Activated naive CD4-positive, alpha-beta T cell treated with anti-CD3 and anti-CD28 coated beads, Interleukin-2, amount 50 U/mL, for 72 hours (primary cell): ENCODE measurements at places on chromosomes 6 and 20. TPM values are rescaled to one million over a fixed set of nuclear protein-coding genes. Genes with fewer than 3 reads are reported as not detected.

DNA sequence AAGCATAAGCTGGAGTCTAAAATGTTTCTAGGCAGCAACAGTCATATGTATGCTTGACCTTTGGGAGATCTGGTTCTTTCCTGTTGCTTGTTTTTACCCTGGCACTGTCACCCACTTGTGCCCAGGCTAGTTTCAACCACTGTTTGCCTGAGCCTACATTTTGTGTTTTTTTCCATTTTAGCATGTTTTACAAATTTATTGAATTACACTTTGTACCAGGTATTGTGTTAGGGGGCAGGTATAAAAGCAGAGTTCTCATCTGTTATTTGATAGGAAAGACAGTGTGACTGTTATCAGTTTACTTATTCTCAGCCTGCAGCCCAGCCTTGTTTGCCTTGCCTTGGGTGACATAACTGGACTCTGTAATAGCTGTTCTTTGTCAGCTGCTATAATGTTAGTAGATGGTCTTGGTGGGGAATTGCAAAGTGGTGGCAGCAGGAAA is 147.0 kb downstream of the CDKAL1 start:
- DNase-seq, result no peak

- DNase-seq, result no peak
Measured at GRCh38 chr6:36946526-36946925, 8.0 kb upstream of the PI16 start.

Gene PEX6
- total RNA-seq, result 13.8 TPM

GRCh38 chr6:56349194-56349593 is 101.8 kb upstream of the COL21A1 start:
- no peak for DNase-seq

- DNase-seq, result no peak
Measured at GRCh38 chr6:36633915-36634314, 39.8 kb downstream of the SRSF3 start.

- DNase-seq, result no peak
Measured at GRCh38 chr6:167130008-167130677, 7.2 kb downstream of the CCR6 start.

Gene WFDC5
- not detected for total RNA-seq

DNA sequence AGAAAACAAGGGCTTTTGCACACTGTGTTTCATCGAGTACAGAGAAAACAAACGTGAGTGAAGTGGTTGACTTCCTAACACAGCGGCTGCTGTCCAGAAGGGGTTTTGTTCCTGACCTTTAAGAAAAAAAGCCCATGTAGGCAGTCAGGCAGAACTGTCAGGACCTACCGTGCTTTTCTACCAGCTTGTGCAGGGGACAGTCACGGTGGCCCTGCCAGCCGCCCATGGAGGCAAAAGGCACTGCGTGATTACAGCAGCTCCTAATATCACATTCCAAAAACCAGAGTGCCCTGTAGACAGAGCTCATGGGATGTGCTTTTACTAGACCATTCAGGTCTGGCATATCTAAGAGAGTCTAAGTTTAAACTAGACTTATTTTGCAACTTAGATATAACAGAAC is 12.2 kb downstream of the TNFAIP3 start:
- no peak for DNase-seq

Gene ACSS1
- 11.3 TPM for total RNA-seq

DNA sequence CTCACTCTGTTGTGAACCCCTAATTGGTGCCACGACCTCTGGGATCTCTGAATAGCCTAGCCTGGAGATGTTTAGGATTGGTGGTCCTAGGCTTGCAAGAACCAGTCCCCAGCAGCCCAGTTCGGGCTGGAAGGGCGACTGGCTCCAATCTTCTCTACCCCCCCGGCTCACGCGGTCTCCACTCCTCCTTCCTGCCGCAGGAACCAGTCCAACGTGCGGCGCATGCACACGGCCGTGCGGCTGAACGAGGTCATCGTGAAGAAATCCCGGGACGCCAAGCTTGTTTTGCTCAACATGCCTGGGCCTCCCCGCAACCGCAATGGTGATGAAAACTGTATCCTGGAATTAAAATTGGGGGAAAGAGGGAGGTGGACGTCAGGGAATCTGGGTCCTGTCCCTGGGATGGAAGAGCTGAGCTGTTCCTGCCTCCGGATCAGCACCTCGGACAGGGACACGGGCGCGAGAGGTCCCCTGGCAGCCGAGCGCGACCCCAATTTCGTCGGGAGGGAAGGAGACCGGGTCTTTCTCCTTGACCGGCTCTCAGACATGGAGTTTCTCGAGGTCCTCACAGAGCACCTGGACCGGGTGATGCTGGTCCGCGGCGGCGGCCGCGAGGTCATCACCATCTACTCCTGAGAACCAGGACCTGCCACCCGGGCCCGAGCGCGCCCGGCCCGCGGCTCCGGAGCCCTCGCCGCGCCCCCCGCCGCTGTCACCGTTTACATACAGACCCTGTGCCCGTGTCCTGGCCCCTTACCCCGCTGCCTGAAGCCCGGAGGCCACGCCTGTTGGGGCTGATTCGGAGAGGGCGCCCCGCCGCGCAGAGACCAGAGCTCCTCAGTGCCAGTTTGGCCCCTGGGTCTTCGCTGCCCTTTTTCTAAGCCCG is 28.2 kb downstream of the SLC12A5 start:
- no peak for DNase-seq

DNA sequence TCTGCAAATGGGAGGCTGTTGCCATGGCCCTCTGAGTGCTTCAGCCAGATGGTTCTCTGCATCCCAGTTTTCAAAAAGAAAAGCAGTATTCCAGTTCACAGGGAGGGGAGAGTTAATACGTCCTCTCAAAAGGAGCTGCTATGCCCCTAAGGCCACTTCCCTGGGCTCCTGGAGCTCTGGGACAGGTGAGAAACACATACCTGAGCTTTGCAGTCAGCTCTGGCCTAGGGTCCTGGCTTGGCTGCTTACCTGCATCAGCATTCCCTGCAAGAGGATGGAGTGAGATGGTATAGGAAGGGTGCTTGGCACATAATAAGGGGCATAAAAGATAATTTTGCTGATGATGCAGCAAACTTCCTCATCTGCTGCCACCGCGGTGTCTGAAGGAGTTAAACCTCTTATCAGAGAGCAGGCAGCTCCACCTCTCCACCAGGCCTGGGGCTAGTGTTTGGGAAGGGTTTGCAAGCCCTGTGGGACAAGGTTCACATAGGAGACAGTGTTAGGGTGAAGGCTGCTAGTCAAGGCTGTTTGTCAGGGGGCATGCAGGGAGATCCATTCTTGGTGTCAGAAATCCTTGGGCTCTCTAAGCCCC is 62.7 kb downstream of the SLC24A3 start:
- DNase-seq, result no peak

DNA sequence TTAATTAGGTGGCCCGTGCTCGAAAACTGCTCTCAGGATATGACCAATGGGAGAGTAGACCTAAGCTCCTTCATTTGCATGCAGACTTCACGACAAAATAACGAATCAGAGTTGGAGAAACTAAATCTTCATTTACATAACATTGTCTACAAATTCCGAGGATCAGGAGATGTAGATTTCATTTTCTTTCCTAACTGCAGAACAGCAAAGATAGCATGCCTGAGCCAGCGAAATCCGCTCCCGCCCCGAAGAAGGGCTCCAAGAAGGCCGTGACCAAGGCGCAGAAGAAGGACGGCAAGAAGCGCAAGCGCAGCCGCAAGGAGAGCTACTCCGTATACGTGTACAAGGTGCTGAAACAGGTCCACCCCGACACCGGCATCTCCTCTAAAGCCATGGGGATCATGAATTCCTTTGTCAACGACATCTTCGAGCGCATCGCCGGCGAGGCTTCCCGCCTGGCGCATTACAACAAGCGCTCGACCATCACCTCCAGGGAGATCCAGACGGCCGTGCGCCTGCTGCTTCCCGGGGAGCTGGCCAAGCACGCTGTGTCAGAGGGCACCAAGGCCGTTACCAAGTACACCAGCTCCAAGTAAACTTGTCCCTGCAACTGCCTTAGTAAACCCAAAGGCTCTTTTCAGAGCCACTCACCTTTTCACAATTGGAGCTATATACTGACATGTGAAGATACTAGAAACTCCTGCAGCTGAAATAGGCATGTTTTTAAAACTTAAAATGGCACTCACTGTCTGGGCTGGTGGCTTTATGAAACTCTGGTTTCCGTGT is 96.5 kb downstream of the HFE start:
- peak; percentile 73 for DNase-seq

Gene IMPG1
- not detected for total RNA-seq

Gene PLCB4
- total RNA-seq, result not detected

Gene DEFB124
- total RNA-seq, result not detected

GRCh38 chr6:18016133-18016532 is 28.7 kb upstream of the KIF13A start:
- DNase-seq, result no peak

Gene GPLD1
- 0.16 TPM for total RNA-seq

- DNase-seq, result no peak
Measured at GRCh38 chr6:138226700-138227315, 8.5 kb upstream of the PBOV1 start.

DNA sequence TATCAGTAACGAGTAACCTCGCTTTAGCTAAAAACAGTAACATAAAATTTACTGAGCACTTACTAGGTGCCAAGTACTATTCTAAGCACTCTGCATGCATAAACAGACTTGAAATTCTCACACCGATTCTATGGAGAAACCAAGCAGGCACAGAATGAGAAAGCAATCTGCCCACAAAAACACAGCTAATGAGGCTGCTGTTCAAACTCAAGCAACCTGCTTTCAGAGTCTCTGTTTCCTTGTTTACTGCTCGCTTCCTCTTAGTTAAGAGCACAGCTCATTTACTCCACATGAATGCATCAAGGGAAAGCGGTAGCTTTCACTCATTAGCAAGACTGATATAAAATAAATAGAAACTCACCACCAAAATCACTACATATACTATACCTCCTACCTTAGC is 37.4 kb downstream of the PRKN start:
- no peak for DNase-seq

Gene EYA2
- total RNA-seq, result not detected

Gene ADGRB3
- not detected for total RNA-seq

DNA sequence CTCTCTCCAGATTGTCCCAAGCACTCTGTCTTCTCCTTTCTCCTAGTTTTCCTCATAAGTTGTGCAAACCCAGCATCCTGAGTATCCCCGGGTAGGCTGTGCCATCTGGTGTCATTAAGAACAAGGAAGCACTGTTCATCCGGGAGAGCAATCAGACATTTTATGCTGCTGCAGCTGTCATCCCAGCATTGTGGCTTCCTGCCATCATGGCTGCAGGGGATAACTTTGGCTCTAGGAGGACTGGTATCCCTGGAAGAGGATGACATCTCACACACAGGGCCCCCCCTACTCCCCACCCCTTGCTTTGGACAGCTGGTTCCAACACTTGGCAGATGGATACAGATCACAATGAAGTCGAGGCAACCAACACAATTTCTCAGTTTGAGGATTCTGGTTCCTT is 1195.1 kb upstream of the MAP3K7 start:
- no peak for DNase-seq

DNA sequence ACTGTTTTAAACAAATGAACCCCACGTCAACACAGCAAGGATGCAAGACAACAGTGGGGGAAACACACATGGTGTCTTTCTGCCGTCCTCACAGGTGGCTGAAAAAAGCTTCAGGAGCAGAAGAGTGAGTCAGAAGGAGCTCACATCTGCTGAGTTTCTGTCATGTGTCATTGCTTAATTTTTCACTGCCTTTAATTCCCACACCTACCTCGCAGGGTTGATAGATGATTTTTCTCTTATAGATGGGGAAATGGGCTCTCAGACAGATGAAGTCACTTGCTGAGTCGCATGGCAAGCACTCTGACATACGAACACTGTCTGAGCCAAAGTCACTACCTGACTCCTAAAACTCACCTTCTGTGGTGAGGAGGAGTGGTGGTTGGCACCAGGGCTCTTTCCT is 28.3 kb upstream of the CARMIL1 start:
- peak; percentile 48 for DNase-seq

GRCh38 chr6:76633259-76633658 is 560.8 kb upstream of the IMPG1 start:
- DNase-seq, result no peak

GRCh38 chr20:51417250-51418136 is 125.0 kb downstream of the NFATC2 start:
- no peak for DNase-seq

GRCh38 chr6:162683135-162683534 is 44.4 kb downstream of the PRKN start:
- no peak for DNase-seq

GRCh38 chr6:25392372-25392771 is 113.2 kb downstream of the CARMIL1 start:
- no peak for DNase-seq

GRCh38 chr6:6932968-6933367 is 174.8 kb upstream of the RREB1 start:
- no peak for DNase-seq

DNA sequence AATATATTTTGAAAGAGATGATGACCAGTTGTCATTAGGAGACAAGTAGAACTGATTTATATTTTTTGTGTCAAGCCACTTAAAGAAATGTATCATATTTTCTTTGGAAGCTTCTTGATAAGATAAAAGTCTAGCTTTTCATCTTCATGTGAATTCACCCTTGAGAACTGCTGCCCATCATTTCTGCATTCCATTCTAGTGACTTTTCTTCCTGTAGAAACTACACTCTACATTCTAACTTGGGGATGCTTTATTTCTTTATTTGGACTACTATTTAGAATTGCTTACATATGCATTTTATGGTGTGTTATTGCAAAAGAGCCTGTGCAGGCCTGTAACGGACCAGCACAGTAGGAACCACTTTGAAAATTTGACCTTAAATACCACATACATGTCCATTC is 335.0 kb upstream of the KCNQ5 start:
- DNase-seq, result no peak

DNA sequence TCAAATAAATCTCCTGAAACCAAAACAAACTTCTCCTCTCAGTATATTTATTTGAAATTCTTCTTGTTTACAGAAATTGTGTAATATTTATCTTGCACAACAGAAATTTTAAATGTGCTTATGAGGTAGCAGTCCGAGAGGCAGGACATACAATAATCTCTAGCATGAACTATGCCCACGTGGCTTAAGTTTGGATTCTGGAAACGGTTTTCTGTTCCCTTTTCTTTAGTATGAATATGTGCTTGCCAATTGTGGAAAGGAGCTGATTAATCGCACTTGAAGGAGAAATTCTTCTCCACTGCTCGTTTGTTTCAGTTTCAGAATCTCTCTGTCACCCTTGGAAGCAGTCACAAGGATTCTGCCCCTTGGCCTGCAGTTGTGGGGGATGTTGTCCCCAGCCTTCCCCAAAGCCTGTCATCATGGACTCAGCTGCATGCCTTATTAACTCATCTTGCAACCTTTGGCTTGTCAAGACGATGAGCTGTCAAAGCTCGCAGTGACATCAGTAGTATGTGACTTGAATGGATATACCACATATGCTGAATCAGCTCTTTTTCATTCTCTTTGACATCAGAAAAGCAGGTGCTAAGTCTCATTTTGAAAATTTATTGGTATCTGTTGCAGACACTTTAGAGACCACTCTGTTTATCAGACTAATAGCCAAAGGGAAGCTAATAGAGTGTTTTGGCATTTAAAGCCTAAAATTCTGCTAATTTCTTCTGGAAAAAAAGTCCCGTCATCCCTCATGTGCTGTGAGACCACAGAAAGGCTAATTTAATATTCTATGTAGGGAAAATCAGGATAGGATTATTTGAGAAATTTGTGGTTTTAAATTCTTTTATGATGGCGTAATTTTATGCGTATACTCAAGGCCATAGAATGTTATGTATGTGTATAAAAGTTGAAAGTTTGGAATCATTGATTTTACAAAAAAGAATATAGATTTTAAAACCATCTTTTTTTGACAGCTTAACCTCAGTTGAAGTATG is 186.8 kb downstream of the ARID1B start:
- no peak for DNase-seq

Gene GPX5
- not detected for total RNA-seq

Gene RRAGD
- total RNA-seq, result 20.2 TPM

- DNase-seq, result no peak
Measured at GRCh38 chr6:47440719-47441118, 36.9 kb upstream of the CD2AP start.
